Activated CD4-positive, alpha-beta memory T cell treated with anti-CD3 and anti-CD28 coated beads for 36 hours (primary cell): ENCODE measurements at places on chromosomes 2 and 18.

DNA sequence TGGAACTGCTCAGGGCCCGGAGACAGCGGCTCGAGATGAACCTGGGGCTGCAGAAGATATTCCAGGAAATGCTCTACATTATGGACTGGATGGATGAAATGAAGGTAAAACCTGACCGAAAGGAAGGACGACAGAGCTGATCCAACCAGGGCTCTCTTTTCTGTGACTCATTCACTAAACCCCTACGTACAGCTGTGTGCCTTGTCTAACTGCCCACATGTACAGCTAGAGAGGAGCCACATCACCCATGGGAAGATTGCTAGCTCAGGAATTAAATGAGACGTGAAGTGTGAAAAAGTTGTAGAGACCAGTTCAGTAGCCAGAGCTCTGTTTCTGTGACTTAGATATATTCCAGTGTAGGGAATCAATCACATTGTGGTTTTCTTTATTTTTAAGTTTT, 97.3 kb upstream of the EML6 start:
- DNase-seq: no peak

GRCh38 chr2:119704670-119705120, 25.7 kb downstream of the TMEM177 start:
- peak; percentile 51 for DNase-seq

DNA sequence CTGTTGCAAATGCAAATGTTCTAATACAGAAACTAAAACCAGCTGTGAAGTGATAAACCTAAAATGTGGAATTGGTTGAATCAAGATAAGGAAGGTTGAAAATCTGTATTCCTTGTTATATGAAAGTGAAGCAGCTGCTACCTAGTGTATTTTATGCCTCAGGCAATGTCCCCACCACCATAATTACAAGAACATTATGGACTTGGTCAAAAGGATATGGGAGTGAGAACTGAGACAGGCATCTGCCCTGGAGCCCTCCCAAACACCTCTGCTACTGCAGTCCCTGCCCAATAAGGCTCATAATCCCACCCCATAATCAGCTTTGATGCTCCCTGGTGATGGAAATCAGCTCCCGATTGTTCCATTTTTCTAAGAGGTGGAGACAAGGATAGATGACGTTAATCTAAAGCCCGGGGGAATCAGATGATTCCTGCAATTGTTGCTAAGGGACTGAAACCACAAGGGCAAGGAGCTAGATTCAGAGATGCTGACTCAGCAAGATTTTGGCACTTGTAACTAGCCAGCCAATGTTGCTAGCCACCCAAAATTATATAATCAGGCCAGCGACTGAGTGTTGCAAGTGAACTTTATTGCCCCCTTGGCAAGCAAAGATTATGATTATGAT, 69.5 kb downstream of the EVA1A start:
- no peak for DNase-seq

DNA sequence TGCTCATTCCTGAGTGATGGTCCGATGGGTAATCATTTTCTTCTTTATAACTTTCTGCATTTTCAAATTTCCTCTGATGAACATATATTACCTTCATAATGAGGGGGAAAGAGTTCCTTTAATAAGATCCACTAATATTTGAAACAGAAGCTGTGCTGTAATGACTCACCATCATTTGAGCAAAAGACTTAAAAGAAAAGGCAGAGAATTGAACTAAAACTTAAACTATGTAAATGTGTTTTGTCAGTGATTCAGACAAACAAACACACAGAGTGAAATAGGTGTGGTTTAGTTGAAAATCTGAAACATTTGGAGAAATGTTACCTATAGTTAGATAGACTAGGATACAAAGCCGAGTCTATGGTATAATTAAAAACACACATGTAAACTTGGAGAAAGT, 209.6 kb downstream of the STK39 start:
- DNase-seq: no peak

- no peak for DNase-seq
Observed at GRCh38 chr2:45808294-45808800, 156.9 kb downstream of the PRKCE start.

- DNase-seq: peak; percentile 79
Observed at GRCh38 chr18:79964330-79965118, at the start of gene HSBP1L1. TSS of gene HSBP1L1 (plus strand) at chr18:79964643. CDS start at chr18:79964736, 93 bp downstream.

DNA sequence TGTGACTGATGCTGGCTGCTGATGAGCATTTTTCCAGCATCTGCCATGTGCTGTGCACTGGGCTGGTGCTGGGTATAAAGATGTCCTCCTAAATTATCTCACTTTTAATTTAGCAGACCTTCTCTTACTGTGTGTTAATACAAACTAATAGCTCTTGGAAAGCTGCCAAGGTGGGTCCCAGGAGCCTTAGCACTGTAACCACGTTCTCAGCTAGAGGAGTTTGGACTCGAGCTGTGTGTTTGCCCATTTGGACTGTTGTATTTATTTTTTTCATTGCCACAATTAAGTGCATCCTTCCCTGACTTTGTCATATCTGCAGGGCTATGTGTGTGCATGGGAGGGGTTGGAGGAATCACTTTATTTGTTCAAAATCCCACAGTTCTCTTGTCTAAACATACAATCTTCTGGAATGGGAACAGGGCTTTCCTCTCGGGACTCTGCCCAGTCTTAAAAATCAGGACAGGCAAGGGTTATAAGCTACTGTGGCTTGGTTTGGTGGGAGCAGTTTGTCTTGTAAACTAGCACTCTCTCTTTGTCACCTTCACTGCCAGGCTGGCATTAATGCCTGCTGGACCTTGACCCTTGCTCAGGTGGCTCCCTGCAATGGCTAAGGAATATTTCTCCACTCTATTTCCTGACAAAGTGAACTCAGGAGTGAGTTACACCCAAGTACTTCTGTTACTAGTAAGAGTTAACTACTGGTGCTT, 129.7 kb upstream of the MGAT5 start:
- DNase-seq: no peak

DNA sequence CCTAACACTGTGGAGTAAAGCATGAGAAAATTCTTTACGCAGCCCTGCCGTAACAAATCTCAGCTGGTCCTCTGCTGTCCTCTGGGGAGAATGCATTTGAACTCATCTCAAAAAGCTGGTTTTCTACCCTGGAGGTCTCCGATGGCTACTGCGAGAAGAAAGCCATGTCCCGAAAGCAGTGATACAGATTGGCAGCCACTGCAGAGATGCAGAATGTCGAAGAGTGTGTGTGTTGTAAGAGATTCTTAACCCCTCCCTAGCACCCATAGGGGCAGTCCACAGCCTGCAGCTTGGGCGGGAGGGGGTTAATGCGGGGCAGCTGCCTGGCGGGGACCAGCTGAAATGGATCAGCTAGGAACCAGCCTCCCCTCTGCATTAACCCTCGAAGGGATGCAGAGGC, 235.9 kb downstream of the ZNF516 start:
- DNase-seq: no peak

DNA sequence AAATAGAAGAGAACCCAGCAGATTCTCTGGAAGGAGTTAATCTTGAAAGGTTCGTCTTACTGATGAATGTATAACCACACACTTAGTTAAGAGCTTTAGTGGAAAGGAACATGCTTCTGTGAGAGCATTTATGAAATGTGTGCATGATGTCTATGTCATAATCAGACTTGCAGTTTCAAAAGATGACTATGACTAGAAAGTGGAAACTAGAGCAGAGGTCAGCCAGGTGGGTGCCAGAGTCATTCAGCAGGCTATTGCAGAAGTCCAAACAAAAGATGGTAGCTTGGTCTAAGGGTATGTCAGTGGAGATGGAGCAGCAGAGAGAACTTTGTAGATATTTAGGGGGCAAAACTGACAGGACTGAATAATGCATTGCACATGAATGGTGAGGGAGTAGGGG, 825.8 kb downstream of the DCC start:
- no peak for DNase-seq

- no peak for DNase-seq
Observed at GRCh38 chr18:69399253-69399652, 1.4 kb upstream of the DOK6 start.
